ENCODE measurements at places on chromosomes 7 and 10. TPM values are rescaled to one million over a fixed set of nuclear protein-coding genes. Genes with fewer than 3 reads are reported as not detected.

The GRM3 gene
- not detected for polyA plus RNA-seq

DNA sequence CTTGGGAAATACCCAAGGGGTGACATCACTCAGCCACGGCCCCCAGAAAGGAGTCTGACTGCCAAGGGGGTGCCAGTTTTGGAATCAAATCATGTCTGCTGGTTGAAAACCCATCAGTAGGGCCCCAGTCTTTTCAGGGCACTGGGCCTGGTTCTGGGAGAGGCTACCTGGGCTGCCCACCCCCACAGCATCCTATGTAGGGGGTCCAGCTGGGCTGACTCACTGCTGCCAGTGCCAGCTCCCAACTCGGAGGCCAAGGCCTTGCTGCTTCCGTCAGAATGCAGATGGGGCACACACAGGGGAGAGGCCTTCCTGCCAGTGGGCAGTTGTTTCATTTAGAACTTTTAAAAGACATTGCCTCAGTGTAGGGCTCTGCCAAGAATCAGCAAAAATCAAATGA, 39.5 kb upstream of the DMBT1 start:
- no peak overlapping the region for H3K4me3 ChIP-seq
- no peak overlapping the region for H3K27ac ChIP-seq
- no peaks in the 10 kb centered on the region for H3K27me3 ChIP-seq

GRCh38 chr7:14457568-14458453, 444.7 kb downstream of the DGKB start:
- DNase-seq, result peak; percentile 23
- no peak overlapping the region for H3K4me3 ChIP-seq
- H3K27me3 ChIP-seq, result no peaks in the 10 kb centered on the region
- no peak overlapping the region for H3K27ac ChIP-seq
- no peaks in the 10 kb centered on the region for H3K4me1 ChIP-seq
- H3K36me3 ChIP-seq, result no peaks in the 10 kb centered on the region

DNA sequence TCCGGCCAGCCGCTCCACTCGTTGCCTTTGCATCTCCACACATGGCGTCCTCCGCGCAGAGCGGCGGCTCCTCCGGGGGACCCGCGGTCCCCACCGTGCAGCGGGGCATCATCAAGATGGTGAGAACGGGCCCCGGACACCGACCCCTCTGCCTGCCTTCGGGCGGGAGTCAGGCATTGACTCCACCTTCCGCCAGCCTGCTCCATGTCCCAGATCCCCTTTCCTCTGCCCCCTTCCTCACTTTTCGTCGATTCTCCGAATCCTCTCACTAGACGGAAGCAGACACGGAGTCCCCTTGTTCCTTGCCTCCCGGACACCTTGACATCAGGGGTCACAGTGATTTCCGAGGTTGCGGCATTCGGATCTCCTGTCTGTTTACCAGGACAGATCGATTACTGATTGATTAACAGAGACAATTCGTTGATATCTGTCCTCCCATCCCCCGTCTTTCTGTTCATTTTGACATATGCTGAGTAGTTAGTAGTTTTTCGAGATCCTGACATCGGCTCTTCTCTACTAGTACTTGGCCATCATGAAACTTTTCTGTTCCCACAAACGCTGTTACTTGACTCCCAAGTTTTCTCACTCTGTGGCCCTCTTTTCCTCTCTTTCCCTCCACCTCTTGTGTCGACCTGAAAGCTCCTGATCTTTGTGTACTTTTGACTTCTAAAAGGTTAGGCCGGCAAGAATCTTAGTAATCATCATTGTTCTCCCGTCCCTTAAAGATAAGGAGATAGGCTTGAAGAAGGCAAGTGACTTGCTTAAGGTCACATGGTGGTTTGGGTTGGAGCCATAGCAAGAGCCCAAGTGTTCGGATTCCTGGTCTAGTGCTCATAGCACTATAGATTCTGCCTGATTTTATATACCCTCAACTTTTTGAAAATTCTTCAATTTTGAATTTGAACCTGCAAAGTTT, 597 bp downstream of the SND1 start:
- H3K36me3 ChIP-seq, result peaks cover 13% of the 10 kb centered on the region
- no peak for DNase-seq
- no peaks in the 10 kb centered on the region for H3K27me3 ChIP-seq
- H3K4me1 ChIP-seq, result peaks cover 27% of the 10 kb centered on the region
- H3K27ac ChIP-seq, result peak overlapping the region; percentile 96

- H3K27ac ChIP-seq, result peak overlapping the region; percentile 98
- peak; percentile 46 for DNase-seq
- no peak overlapping the region for H3K4me3 ChIP-seq
Observed at GRCh38 chr10:29946953-29947700, 112.3 kb downstream of the JCAD start.
